AG09319 (cell line): ENCODE measurements at places on chromosomes 5 and 9.
A peak's percentile ranks its signal among the peaks of the same experiment; 100 is the strongest.

- peak; percentile 46 for DNase-seq
Observed at GRCh38 chr9:74960561-74960960, 7.8 kb upstream of the C9orf40 start.

DNA sequence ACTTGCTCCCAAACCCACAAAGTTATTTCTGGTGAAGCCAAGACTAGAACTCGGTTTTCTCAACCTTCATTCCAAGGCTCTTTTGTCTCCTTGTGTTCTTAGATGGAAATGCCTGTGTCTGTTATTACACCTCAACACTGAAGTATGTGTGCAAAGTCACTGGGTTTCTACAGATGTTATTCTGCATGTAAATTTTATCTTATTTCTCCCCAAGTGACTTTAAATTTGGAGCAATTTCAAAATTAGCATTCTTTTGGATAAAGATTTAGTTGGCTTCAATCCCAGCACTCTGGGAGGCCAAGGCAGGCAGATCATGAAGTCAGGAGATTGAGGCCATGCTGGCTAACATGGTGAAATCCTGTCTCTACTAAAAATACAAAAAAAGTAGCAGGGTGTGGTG is 104.4 kb upstream of the GNA14 start:
- DNase-seq = peak; percentile 64

DNA sequence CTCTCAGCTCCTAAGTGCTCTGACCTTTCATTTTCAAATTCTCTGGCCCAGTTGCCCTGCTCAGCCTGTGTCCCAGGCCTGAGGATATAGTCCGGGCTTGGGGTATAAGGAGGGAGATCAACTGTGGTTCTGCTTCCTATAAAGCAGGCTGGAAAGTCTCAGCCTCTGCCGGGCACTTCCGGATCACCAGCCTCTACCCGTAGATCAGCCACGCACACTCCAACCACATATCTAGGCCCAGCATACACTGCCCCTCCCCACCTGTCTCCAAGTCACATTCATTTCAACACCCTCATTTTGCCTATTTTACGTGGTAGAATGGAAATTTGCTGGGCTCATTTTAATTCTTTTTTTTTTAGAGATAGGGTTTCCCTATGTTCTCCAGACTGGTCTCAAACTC is 3.1 kb downstream of the ZER1 start:
- DNase-seq = no peak

DNA sequence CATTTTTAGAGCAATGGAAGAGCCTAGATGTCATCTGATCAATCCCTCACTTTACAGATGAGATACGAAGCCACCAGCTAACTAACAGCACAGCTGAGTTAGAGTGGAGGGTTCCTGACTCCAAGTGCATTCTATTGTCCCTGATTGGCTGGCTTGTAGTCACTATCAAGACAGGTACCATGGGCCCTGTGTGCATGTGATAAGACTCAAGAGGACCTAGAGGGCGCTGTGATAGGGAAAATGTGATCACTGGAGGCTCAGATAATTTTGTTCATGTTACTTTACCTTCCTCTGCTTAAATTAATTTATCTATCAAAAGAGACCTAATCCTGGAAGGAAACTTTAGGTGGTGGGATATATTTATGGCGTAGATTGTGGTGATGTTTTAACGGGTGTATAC is 19.5 kb upstream of the SNAPC3 start:
- no peak for DNase-seq

- no peak for DNase-seq
Observed at GRCh38 chr9:91241909-91242308, 119.8 kb downstream of the AUH start.

DNA sequence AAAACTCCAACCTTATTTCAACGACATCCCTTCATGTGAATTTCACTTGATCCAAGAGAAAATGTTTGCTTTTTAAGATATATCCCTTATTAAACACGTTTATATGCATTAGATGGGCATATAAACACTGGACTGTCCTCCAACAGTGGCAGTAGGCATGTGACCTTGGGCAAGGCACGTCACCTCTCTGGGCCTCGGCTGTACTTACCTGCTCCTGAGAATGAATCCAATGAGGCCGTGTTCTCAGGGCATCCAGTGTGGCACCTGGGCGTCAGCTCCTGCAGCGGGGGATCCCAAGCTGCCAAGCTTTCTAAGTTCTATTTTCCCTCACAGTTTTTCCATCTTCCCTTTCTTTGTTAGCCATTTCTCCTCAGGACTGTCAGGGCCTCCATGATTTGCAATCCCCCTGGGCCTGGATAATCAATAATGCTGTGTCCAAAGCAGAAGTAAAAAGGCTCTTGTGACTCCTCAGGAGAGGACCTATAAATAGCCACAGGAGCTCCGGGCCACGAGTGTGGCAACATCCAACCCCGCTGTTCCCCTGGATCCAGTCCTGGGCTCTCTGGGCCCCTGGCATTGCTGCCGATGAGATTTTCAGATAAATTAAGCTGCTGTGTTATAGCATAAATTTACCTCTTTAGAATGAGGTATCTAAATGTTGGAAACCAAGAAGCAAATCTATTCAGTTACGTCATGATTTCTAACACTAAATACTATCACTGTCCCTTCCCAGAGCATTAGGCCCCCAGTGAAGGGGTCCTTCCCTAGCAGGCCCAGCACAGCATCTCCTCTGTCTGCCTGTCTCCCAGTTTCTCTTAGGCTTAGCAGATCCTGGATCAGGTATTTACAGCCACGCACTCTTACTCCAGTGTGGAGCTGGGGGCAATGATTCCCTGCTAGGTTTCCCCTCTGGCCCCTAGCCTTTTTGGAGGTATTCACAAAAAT is 76.8 kb downstream of the PTPN3 start:
- no peak for DNase-seq

GRCh38 chr5:78621291-78621738 is 27.3 kb downstream of the LHFPL2 start:
- no peak for DNase-seq

DNA sequence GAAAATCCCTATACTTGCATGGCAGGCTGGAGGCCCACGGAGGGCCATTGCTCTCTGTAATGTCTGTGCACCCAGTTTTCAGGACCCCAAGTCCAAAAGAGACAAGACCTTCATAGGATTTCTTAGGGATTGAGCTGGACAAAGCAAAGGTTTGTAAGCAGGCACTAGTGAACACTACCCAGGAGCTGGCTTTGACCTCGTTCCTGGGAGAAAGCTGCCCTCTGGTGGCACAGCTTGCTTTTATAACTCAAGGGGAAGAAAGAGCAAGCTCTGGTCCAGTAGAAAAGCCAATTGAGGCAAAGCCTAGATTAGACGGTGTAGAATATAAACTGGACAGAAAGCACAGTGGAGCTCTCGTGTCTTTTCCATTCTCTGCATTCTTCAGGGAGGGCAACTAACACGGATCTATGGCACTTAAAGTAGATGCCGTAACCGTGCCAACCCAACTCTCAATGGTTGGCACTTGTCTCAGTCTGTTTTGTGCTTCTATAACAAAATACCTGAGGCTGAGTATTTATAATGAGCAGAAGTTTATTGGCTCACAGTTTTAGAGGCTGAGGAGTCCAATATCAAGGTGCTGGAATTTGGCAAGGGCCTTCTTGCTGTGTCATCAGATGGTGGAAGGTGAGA is 7.9 kb downstream of the GABRP start:
- DNase-seq = peak; percentile 10

DNA sequence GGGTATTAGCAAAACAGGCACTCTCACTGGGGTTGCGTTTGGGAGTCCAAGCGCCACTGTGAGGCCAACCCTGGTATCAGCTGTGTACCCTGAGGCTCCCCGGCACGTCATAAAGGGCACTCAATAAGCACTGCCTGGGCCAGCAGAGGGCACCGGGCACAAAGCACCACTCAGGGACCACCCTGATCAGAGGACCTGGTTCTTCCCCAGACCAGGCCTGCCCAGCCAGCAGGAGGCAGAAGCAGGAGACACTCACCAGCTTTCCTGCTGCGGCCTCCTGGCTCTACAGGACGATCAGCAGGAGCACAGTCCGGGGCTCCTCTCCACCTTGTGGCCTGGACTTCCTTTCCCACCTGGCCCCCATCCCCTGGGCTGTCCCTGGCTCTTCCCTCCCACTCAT is 12.6 kb downstream of the MGAT1 start:
- DNase-seq = no peak

DNA sequence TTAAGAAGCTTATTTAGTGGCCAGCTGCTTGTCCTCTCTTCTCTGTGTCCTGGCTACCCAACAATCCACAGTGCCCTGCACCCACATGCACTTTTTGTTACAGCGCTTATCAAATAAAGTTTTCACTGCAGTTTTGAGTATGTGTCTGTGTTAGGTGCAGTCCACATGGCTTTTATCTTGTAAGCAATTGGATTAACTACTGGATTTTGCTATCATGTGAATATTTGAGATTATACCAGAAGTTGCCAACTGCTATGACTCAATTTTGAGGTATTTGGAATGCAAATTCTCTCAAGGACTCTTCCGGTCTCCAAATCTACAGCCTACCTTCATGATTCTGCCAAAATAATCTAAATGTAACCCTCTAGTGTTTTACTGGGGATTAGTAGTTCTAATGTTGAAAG is 690.2 kb downstream of the NR2F1-AS1 start:
- no peak for DNase-seq

DNA sequence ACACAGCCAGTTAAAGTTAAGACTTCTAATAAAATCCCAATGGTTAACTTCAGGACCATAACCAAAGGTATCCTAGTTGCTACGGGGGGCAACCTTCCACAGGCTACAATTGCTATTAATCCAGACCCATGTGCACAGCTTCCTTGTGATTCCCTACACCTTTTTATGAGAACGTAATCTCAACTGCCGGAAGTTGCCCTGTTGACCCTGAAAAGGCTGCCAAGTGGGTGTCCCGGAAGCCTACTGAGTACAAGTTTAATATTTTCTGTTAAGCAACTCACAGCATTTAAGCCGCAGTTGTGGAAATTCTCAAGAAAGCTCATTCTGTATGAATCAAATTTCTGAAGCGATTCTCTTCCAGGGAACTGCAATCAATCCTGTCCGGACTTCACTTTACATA is 48.5 kb upstream of the PTGER4 start:
- DNase-seq = no peak

GRCh38 chr9:91098203-91098850 is 263.4 kb downstream of the AUH start:
- no peak for DNase-seq

DNA sequence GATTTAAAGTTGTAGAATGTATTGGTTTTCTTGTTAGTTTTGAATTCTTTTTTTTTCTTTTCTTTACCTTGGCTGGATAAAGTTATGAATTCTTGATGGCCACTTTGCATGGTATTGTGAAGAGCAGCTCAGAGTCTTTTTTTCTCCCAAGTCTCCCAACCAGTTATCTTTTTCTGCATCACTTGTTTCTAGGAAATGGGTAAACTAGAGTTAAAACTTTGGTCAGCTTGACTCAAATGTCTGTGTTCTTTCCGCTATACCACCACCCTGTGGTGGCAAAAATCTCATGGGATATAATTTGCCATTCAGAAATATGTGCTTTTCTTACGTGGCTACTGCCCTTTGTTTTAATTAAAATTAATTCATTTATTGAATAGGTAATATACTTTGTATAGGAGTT is 113.2 kb downstream of the UNC13B start:
- DNase-seq = no peak

- DNase-seq = no peak
Observed at GRCh38 chr5:82821846-82822633, 255.2 kb downstream of the TMEM167A start.

- no peak for DNase-seq
Observed at GRCh38 chr9:136624184-136624951, 38.3 kb upstream of the EGFL7 start.

DNA sequence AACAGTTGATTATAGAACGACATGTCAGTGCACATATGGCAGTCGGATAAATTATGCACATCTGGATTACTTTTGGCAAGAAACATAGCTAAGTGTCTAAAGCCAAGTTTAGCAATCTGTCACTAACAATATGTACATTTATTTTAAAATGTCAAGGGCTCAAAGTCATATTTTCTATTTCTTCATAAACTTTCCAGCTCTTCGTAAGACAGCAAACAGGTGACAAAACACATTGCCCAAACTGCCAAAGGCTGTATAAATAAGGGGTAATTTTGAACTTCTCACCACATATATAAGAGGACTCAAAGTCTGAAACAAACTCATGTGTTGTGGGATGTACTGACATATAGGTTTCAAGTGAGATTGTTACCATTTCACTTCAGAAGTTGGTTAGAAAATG is 237.2 kb downstream of the ARL15 start:
- DNase-seq = no peak

DNA sequence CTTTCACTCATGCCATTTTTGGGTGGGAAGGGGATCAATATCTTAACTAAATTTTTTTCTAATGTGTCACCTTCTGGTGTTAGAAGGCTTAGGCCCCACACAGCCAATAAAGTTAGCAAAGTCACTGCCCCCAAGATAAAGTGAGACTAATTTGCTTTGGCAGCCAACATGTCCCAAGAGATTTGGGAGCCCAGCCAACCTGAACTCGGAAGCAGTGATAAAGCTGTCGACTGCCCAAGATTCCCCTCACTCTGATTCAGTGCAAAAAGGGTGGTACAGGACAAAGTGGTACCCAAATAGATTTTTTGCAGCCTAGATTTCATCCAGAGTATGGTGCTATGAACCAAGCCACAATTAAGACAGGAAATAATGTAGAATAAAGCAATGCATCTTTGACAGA is 572.5 kb upstream of the ARRDC3 start:
- DNase-seq = no peak

GRCh38 chr5:103393101-103393754 is 134.7 kb downstream of the MACIR start:
- DNase-seq = no peak

DNA sequence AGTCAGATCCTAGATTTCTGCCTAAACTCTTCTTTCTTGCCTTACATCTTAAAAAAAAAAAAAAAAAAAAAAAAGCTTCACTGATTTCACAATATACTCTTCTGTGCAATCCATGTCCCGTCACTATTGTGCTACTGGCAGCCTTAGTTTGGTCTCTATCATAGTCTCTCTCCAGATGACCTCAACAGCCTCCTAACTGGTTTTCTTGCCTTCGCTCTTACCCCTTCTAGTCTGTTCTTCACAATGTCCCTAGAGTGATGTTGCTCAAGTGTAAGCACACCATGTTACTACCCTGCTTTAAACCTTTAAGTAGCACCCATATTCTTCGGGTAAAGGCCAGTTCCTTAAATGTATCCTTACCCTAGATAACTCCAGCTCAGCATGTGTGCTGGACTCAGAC is 25.8 kb downstream of the CD180 start:
- DNase-seq = no peak
